ENCODE measurements at places on chromosomes 6 and 20.
A peak's percentile ranks its signal among the peaks of the same experiment; 100 is the strongest.

GRCh38 chr6:169839898-169840631 is 88.6 kb downstream of the ERMARD start:
- DNase-seq: no peak

- DNase-seq: no peak
Measured at GRCh38 chr20:59780494-59781185, 152.8 kb downstream of the SYCP2 start.

GRCh38 chr20:62875419-62876361 is 14.1 kb upstream of the TCFL5 start:
- no peak for DNase-seq

DNA sequence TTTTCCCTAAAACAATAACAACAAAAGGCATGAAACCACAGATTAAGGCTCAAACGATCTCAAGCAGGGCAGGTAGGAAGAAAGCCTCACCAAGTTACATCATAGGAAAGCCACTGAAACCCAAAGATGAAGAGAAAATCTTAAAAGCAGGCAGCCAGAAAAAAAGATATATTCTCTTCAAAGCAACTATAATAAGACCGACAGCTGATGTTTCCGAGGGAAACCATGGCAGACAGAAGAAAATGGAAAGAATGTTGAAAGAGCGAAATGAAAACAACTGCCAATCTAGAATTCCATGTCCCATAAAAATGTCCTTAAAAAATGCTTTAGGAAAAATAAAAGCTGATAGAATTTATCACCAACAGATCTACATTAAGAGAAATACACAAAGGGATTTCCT is 161.5 kb upstream of the THBS2 start:
- DNase-seq: no peak

- peak; percentile 24 for DNase-seq
Measured at GRCh38 chr6:107822176-107823046, 1.7 kb downstream of the SCML4 start.
